ENCODE measurements at places on chromosomes 2 and 18.

- DNase-seq = no peak
Measured at GRCh38 chr2:176961775-176962619, 250.6 kb upstream of the HNRNPA3 start.

DNA sequence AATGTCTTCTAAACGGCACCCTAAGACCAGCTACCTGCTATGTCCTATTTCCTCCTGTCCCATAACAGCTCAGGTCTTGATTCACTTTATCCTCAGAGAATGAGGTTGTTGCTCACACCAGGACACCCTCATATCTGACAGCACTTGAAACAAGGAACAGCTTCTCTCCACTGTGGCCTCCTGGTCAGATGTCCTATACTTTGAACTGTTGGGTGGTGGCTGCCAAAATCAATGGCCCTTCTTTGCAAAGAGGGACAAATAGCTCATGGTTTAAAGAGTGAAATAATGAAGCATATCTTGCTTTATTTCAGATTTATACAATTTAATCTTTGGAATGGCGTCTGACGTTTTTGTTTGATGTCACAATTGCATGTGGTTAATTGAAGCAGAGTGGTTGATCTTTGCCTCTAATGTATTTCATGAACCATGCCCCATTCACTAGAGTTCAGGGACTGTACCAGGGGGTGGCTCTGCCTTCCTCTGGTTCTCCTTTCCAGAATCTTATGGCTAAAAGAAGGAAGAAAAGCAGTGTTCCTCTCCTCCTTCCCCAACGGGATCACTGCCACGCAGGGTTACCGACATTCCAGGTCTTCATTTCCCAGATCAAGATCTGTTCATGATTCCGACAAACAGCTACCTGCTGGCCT is 24.1 kb upstream of the ZCCHC2 start:
- no peak for DNase-seq

GRCh38 chr18:51069885-51070284 is 39.9 kb downstream of the SMAD4 start:
- DNase-seq = no peak

GRCh38 chr2:238841542-238842164 is 6.2 kb upstream of the TWIST2 start:
- DNase-seq = no peak

- DNase-seq = no peak
Measured at GRCh38 chr2:55620123-55620779, 2.8 kb upstream of the PPP4R3B start.

DNA sequence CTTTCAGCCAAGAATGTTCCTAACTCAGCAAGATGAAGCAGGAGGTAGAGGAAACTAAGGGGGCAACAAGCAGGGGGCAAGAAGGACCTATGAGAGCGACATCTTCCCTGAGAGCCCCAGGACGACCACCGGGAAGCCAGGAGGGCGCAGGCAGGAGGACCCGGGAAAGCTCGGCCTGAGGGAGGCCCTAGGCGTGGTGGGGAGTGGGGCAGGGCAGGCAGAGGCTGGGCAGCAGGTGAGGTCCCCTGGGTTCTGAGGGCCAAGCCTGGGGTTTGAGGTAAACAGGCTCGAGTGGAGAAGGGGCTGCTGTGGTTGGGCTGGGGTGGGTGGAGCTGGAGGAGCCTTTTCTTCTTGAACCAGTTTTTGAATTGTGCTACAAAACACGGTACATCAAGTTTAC is 1.3 kb upstream of the ALPI start:
- DNase-seq = no peak

DNA sequence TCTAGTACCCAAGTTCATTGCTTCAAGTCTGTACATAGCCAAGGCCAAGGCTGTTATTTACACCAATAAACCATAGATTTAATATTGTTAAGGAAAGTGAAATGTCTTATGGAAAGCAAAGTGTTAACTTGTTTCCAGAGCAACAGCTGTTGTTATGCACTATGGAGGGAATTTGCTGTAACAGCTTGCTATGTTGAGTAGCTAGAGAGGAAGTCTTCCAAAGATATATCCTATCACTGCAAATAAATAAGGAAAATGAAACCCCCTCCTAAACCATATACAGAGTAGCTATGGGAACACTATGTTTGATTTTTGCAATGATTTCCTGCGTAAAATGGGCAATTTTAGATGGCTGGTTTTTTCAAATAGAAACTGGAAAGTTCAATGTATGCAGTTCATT is 21.1 kb downstream of the TMEM182 start:
- no peak for DNase-seq

DNA sequence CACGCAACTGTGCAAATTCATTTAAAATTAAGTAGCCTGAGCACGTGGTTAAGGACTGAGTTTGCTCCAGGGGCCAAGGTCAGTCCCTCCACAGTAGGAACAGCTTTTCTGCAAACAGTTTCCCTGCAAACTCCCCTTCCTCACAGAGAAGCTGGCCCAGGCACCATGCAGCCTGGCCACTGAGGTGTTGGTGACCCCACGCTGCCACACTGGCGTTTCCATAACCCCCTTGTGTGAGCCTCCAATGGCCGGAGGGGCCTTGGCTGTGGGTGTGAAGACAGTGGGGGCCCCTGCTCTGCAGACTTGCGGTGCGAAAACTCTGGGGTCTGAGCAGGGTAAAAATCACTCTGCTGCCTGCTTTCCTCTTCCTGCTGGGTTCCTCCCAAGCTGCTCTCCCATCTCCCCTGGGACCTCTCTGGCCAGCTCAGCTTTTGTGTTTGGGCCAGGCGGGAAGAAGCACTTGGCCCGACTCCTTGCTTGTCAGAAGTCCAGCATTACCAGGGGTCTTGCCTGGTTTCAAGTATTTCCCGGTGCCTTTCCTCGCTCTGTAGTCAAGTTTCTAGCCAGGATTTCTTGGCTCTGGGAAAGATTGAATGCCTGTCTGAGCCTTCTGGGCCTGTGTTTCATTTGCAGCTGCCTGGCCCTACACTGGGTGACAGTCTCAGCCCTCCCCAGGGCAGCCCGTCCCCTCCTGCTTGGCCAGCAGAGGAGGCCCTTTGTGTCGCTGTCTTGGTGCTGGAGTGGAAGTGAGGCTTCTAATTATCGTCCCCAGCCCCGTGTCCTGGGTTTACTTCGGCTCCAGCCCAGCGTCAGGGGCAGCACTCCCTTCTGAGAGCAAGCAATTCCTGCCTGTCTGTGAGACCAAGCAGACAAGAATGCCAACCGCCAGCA is 131.4 kb upstream of the SLC1A4 start:
- DNase-seq = no peak

DNA sequence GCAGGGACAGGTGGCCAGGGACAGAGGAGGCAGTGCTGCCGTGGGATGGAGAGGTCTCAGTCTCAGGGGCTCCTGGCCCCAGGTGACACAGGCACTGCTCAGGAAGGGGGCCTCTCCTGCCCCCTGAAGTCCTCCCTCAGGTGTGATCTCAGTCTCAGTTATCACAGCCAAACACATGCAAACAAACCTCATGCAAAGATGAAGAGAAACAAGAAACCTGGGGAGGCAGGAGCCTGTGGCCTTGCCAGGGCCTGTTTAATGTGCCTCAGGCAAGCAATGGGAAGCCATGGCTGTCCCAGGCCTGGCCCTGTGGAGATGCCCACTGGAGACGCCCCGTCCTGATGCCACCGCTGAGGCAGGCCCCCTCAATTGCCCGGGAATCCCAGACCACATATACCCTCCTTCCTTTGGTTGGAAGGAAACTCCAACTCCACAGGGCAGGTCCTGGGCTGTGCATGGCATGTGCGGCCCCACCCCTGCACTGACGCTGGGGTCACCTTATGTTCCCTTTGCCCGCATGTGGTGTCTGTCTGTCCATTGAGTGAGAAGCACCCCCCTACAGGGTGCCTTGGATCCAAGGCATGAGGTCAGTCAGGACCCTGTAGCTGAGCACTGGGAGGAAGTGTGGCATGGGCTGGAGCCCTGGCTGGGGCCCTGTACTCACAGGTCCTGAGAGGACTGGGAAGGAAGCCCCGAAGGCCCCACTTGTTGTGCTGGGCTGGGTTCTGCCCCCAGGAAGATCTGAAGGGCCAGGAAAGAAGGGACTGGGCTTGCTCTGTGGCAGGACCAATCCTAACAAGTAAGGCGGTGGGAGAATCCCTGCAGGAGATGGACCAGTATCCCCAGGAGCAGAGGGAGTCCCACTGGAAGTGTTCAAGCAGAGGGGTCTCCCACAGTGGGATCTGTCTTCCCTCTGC is 68.8 kb upstream of the RAB6C start:
- no peak for DNase-seq

GRCh38 chr18:56433919-56434318 is 204.5 kb downstream of the TXNL1 start:
- DNase-seq = no peak

DNA sequence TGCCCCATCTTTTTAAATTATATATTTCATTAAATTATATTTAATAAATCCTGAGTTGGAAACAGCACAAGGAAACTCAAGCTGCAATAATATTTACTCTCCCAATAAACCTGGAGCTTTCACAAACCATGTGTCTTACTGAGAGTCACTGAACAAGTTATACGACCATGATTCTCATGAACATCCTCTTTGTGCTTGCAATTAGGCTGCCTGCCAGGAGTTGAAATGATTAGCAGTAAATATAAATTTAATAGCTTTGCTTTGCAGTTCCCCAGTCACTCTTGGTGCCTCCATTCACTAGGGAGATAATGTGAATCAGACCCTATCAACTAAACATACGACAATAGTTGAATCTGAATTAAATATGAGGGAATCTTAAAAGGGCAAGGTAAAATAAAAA is 905.1 kb downstream of the NRXN1 start:
- no peak for DNase-seq

DNA sequence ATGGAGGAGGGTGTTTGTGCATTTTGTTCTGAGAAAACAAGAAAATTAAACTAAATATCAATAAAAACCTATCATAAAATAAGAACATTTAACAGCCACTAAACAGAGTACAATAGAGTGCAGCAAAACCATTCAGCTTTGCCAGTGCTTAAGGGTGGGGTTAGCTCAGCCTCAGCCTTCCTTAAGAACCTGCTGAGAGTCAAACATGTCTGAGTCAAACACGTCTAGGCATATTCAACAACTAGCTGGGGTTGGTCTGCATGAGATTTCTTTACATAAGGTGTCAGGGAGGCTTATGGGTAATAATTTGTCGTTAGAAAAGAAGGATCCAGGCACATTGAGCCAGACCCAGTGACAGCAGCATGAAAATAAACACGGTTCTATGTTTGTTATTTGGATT is 298.2 kb downstream of the SP3 start:
- DNase-seq = no peak

- DNase-seq = no peak
Measured at GRCh38 chr2:46114996-46115395, 182.2 kb upstream of the EPAS1 start.

GRCh38 chr2:105395691-105396090 is 3.2 kb downstream of the FHL2 start:
- DNase-seq = no peak

DNA sequence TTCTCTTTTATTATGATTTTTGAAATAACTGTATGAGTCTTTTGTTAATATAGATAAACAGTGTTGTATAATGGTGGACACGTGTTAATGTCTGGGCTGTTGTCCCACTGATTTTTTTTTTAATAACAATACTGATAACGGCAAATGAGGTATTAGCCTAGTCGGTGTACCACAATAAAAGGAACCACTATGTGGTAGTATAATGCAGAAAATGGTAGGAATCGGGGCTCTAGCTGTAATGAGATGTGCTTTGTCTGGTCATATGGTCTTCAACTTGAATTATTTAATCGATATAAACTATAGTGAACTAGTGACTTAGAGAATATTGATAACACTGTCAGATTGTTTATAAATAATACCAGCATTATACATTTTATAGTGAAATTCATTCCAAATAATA is 517.9 kb upstream of the SPHKAP start:
- DNase-seq = no peak

- DNase-seq = no peak
Measured at GRCh38 chr18:48780201-48780912, 170.4 kb downstream of the SMAD7 start.

DNA sequence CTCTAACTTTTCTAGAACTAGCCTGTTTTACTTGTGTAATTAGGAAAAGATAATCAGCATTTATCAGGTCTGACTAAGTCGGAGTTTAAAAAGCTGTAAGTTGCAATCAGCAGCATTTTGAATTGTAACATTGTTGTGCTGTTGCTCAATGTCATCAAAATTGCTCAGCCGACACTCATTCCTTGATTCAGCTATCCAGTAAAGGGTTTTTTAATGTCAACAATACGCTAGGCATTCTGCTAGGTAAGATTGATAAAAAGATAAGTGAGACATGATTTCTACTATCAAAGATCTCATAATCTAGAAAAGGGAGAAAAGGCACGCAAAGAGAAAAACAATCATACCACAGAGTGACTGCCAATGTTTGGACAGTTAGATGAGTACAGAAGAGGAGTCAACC is 327.1 kb upstream of the CDH2 start:
- no peak for DNase-seq

- no peak for DNase-seq
Measured at GRCh38 chr2:86634352-86634751, 10.7 kb upstream of the RNF103 start.

DNA sequence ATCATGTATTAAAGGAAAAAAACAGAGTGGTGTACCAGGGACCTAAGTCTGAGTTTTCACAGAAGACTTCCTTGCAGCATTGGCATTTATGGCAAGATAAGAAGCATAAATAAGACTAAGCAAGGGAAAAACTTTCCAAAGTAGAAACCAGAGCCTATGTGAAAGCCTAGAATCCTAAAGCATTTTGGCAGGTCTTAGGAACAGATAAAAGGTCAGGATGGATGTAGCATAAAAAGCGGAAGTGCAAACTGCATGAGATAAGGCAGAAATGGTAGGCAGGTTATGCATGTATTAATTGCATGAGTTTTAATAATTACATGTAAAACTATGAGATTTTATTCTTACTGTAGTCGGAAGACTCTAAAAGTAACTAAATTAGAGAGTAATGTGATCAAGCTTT is 596.5 kb downstream of the SUCLG1 start:
- DNase-seq = no peak

GRCh38 chr2:31561823-31562222 is 18.9 kb downstream of the SRD5A2 start:
- DNase-seq = no peak

GRCh38 chr2:162072976-162073887 is 783 bp downstream of the DPP4 start:
- no peak for DNase-seq

DNA sequence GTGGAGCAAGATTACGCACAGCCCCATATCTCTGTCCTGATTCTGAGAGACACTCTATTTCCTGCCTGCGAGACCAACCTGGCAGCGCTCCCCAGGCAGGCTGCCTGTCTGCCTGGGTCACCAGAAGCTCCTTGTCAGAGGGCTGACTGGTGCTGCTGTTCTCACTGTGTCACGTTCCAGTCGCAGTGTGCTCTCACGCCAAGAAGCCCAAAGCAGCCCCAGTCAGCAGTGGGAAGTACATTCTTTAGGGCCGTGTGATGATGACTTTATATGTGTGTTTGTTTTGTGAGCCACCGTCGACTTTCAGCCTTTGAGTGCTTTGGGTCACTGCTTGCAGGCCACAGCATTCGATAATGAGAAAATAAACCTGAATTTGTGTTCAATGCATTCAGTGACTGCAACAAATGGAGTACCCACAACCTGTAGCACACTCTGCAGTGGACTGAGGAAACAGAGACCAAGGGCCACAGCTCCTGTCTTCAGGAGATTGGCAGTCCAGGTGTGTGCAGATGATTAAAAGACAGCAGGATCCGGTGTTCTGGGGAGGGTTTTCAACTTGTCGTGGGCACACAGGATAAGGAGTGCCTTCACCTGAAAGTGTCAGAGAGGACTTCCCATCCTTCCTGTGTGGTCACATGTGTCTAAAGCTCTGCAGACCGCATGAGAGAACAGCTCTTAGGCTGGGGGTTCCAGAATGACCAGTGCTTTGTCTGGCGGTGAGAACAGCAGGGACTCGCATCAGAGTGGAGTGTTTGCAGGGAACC is 4.8 kb downstream of the TNFRSF11A start:
- no peak for DNase-seq

- DNase-seq = no peak
Measured at GRCh38 chr2:187710791-187711521, 156.7 kb upstream of the TFPI start.

Measured in progenitor cell of endocrine pancreas (in vitro differentiated cells).